Stimulated activated CD4-positive, alpha-beta T cell treated with anti-CD3 and anti-CD28 coated beads, TNF-alpha, amount 100 ng/mL, for 1 hour (primary cell): ENCODE measurements at places on chromosomes 5 and 9.

DNA sequence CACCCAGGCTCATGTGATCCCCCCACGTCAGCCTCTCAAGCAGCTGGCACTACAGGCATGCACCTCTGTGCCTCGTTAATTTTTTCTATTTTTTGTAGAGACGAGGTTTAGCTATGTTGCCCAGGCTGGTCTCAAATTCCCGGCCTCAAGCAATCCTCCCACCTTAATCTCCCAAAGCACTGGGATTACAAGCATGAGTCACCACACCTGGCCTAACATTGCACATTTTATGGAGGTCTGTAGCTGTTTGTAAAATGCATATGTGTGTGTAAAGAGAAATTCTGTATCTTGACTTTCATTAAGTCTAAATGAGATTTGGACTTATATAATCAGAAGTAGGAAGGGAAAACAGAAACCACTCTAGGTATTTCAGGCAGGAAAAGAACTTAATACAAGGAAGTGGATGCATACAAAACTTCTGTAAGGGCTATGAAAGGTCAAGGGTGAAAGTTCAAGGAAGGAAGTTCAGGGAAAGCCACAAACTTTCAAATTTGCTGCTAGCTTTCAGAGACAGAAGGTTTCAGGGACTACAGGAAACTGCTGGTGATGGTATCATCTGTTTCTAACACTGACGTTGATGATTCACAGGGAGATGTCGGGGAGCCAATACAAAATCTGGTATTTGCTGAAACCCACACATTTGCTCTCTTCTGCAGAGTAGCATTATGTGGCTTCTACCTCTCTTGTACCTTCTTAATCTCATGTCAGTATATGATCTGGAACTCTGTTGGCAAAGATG, 209.4 kb downstream of the PIK3R1 start:
- DNase-seq = no peak

DNA sequence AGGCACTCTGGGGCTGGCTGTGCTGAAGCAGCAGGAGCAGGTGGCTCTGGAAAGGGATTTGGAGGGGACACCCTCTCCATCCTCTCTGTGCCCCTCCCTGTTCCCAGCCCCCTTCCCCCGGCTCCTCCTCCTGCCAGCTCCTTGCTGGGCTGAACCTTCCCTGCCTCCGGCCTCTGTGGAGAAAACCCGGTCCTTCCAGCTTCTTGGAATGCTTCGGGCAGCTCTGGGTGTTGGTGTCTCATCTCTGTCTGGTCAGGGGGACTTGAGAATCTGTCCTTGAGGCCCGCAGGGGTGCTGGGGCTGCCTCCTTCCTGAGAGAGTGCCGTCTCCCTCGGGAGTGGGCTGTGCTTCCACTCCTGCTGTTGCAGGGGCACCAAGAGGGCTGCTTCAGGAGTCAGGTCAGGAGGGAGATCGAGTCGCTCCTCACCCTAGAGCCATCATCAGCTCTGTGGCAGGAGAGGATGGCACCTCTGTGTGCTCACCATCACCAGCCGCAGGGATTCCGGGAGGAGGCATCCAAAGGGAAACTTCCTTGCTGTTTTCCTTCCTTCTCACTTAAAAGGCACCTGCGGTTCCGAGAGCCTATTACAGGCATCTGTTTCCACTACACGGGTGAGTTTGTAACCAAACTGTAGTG, 30.6 kb downstream of the NDUFS6 start:
- DNase-seq = no peak

- DNase-seq = no peak
Observed at GRCh38 chr5:41649659-41650058, 139.3 kb upstream of the PLCXD3 start.

DNA sequence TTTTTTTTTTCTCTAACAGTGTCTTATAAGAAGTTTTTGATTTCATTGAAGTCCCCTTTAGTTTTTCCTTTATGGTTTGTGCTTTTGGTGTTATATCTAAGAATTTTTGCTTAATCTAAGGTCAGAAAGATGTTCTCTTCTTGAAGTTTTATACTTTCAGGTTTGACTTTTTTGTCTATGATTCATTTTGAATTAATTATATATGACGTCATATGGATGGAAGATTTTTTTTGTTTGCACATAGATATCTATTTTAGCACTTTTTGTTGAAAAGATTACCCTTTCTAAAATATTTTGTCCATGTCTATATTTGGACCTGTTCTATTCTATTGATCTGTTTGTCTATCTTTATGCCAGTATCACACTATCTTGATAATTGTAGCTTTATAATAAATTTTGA, 16.3 kb downstream of the UBAP1 start:
- no peak for DNase-seq

- DNase-seq = no peak
Observed at GRCh38 chr5:157602505-157602904, 26.9 kb upstream of the ADAM19 start.

- DNase-seq = no peak
Observed at GRCh38 chr9:109639674-109640579, 140.1 kb upstream of the PALM2AKAP2 start.

GRCh38 chr9:126822278-126822677, 17.4 kb downstream of the ZBTB43 start:
- DNase-seq = no peak

GRCh38 chr9:114694146-114694545, 12.2 kb upstream of the TEX48 start:
- DNase-seq = no peak

- DNase-seq = no peak
Observed at GRCh38 chr5:41371738-41372137, 138.7 kb downstream of the PLCXD3 start.

DNA sequence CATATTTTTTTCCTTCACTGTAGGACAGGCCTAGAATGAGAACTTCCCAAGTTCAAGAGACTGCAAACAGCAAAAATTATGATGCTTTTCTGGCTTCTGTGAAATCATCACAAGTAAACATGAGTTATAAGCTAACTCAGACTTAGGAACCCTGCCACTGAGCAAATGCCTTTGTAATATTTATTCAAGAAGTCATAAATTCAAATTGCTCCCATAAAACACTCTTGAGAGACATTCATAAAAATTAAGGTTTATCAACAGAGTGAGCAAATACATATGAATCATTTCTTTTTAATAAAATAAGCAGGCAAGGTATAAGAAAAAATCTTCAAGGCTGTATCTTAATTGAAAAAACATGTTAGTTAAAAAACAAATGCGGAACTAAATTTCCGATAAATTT, 124.2 kb downstream of the GNA14 start:
- DNase-seq = no peak

GRCh38 chr5:109655841-109656240, 33.9 kb upstream of the MAN2A1 start:
- DNase-seq = no peak

- DNase-seq = no peak
Observed at GRCh38 chr9:31574006-31574765, 810.3 kb upstream of the ACO1 start.

DNA sequence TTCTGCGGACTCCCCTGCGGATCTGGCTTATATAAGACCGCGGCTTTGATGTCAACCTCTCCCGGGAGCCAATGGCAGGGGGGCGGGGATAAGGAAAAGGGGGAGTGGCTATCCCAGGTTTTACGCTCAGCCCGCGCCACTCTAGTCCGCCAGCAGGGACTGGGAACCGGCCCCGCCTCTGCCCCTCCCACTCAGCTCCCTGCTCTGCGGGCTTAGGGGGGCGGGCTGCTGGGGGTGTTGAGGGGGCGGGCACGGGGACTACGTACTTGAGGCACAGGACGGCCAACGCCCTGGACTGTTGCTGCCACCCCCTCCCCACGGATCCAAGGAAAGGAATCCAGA, at the start of gene HAND1:
Gene HAND1, minus strand, starts transcription at position 4 of the 342 bp plus-strand sequence. CDS start 219 bp downstream, outside the sequence.
- DNase-seq = no peak

DNA sequence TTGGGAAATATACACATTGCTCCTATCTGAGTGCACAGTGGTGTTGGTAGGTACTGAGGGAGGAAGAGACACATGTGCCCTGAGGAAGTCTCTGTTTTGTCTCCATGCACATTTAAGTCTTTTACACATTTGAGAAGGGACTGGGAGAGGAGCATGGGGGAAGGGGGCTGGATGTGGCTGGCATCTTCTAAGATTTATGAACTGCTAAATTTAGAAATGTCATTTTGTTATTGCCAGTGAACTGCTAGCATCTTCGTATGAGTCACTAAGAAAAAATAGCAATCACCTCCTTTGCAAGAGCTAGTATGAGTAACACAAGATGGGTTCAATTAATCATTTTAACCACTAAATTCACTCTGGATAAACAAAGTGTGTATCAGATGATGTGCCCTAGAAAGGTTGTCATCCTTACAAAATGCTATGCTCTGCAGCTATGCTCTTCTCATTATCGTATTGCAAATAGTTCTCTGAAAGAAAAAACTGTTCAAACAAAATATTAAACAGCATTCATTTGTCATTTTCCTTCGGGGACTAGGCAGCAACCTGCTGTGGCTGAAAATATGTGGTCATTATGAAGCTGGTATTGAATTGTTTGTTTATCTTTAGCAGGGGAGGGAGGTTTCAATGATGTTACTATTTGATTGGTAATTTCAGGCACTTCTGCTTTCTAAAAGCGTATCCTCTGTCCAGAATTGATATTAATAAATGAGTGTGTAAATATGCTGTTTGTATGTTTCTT, 236.5 kb downstream of the DMRTA1 start:
- DNase-seq = no peak

DNA sequence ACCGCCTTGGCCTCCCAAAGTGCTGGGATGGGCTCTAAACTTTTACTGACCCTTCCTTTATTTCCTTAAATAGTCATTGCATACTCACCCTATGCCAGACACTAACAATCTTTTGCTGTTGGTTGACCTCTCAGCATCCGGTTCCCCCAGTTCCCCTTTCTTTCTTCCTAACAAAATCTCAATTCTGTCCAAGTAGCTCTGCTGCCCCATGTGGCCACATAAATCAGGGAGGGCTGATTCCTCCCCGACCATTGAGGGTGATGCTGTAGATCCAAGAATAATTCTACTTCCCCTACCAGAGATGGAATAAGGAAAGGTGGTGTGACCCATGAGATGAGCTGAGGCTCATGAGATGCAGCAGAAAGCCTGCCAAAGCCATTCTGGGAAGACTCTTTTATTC, 315.3 kb upstream of the MSX2 start:
- DNase-seq = no peak

DNA sequence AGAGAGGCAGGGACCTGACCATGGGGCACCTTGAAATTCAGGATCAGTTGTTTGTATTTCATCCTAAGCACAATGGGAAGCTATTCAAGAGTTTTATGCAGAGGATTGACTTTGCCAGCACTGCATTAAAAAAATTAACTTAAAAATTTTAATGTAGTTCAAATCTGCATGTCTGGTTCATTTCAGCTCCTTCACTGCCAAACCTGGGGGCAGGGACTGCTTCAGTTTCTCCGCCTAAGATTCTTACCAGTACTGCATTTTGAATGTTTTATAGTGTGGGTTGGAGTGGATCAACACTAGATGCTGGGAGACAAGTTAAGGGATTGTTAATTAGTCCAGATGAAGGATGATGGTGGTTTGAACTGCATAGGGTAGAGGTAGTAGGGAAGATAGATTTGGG, 15.7 kb upstream of the MSMP start:
- DNase-seq = no peak

- no peak for DNase-seq
Observed at GRCh38 chr5:141914797-141915196, 8.9 kb upstream of the DELE1 start.

DNA sequence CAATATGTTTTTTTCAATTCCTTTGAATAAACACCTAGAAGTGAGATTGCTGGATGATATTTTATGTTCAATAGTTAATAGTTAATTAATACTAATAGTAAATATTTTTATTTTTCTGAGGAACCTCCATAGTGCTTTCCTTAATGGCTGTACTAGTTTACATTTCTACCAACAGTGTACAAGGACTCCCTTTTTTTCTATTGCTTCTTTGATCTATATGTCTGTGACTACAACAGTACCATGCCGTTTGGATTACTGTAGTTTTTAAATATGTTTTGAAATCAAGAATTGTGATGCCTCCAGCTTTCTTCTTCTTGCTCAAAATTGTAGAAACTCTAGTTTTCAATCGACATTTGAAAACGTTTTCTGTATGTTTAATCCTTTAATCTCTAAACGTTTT, 39.5 kb upstream of the ADAMTS16 start:
- DNase-seq = no peak

- DNase-seq = no peak
Observed at GRCh38 chr9:68847765-68848164, 142.7 kb downstream of the PIP5K1B start.

DNA sequence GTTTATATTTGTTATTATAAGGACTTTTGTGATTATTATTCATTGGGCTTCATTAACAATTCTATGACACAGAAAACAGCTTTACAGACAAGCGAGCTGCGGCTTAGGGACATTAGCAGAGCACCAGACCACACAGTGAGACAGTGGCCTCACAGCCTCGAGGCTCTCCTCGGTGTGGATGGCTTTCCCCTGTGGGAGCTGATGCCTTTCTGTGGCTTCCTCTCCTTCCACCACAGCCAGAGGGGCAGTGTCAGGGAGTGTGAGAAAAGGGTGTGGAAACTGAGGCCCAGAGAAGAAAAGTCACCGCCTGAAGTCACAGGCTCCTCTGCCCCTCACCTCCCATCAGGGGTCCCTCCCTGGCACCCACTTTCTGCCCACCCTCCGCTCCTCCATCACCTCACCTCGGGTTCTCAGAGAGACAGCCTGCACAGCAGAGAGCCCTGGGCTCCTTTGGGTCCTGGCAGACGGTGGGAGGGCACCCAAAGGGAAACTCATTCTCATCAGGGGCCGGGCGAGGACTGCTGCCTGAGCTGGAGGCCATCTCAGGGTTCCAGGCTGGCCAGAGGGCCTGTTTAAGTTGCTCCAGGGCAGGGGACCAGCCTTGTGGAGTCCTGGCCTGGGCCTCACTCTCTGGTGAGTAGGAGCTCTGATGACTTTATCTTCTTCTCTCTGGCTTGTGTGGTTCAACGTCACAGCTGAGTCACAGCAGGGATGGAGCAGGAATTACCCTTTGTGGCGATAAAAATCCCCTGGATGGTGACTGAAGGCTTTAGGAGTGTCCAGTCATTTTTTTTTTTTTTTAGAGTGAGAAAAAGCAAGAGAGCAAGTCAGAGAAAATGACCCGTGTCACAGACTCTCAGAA, 830 bp downstream of the TRAF1 start:
- peak; percentile 64 for DNase-seq

- no peak for DNase-seq
Observed at GRCh38 chr5:159887050-159887449, 29.2 kb upstream of the ADRA1B start.

- no peak for DNase-seq
Observed at GRCh38 chr9:21890696-21891095, 88.3 kb downstream of the MTAP start.

DNA sequence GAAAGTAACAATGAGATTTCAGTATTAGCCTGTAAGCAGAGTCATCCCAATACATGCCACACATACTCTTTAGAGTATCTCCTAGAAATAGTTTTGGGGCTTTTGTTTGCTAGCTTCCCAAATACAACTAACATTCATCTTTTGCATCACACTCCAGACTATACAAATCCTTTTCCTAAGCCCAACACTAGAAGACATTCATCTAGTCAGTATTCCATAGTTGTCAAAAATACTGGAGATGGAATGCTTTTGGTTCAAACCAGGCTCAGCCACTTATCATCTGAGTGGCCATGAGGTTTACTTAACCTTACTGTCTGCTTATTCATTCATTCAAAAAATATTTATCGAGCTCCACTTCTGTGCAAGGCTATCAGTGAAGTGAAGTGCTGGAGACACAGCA, 205.1 kb upstream of the SGCD start:
- no peak for DNase-seq
